ENCODE measurements at places on chromosomes 6 and 20.

DNA sequence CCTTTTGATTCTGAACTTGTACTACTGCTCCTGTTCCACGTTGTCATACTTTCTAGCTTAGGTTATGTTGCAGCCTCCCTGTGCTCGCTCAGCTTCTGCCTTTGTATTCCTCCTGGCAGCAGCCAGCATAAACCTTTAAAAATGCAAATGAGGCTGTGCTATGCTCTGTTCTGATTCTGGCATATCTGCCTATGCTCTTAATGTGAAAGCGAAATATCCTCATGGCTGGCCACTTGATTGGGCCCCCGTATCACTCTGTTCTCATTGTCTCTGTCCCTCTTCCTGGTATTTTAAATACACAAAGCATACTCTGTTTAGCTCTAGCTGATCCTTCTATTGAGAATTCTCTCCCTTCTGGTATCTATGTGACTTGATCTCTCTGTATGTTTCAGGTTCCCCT is 139.0 kb downstream of the JARID2 start:
- no peak overlapping the region for H3K4me3 ChIP-seq
- DNase-seq: no peak
- H3K27me3 ChIP-seq: no peaks in the 10 kb centered on the region
- H3K27ac ChIP-seq: no peak overlapping the region

GRCh38 chr6:150695652-150696051 is 96.0 kb downstream of the PLEKHG1 start:
- no peaks in the 10 kb centered on the region for H3K36me3 ChIP-seq
- H3K4me3 ChIP-seq: no peak overlapping the region
- H3K4me1 ChIP-seq: peaks cover 5% of the 10 kb centered on the region
- no peak for DNase-seq

GRCh38 chr6:138035070-138035469 is 72.1 kb downstream of the PERP start:
- DNase-seq: no peak
- no peaks in the 10 kb centered on the region for H3K36me3 ChIP-seq
- no peak overlapping the region for H3K4me3 ChIP-seq
- H3K4me1 ChIP-seq: no peaks in the 10 kb centered on the region

GRCh38 chr20:22652681-22653588 is 68.6 kb upstream of the FOXA2 start:
- no peaks in the 10 kb centered on the region for H3K4me1 ChIP-seq
- no peak overlapping the region for H3K27ac ChIP-seq
- no peak for DNase-seq
- H3K4me3 ChIP-seq: no peak overlapping the region

DNA sequence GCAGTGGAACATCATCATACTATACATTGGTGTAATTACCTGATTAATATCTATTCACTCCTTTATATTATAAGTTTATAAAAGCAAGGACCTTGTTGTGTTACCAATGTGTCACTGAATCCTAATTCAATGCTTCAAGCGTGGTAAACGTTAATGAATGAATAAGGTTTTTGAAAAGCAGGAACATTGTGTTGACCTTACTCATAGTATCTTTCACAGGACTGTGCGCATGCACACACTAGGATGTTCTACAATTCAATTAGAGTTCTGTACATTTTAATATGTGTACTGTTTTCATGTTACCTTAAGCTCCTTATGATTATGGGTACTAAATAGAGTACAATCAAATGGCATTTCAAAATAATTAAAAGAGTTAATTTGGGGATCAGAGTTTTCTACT is 578.5 kb downstream of the BMP2 start:
- H3K36me3 ChIP-seq: no peaks in the 10 kb centered on the region
- no peak overlapping the region for H3K27ac ChIP-seq
- H3K4me1 ChIP-seq: no peaks in the 10 kb centered on the region
- H3K4me3 ChIP-seq: no peak overlapping the region

DNA sequence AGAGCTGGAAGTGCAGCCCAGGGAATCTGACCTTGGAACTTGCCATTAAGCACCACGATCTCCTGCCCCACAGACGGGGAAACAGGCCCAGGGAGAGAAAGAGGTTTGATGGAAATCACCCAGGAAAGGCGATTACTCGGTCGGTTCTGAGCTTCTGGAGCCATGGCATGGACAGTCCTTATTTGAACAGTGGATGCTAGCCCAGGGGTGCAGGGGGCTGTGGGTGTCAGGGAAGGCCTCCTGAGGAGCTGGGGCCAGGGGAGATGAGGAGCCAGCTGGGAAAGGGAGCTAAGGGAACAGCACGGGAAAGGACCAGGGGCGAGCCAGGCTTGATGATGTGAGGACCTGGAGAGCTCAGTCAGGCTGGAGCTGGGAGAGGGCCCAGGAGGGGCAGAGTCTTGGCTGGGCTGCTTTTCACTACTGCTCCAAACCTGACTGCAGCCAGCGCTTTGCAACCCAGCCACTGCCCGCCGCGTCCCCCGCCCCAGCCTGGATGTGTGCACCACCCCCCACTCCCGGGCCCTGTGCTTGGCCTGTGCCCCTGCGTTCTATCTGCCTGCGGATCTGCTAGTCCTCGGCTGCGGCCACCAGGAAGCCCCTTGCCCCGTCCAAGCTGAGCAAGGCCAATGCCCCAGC is 17.8 kb downstream of the SUN5 start:
- H3K4me3 ChIP-seq: no peak overlapping the region
- H3K27ac ChIP-seq: no peak overlapping the region
- DNase-seq: no peak
- no peaks in the 10 kb centered on the region for H3K27me3 ChIP-seq
- H3K4me1 ChIP-seq: no peaks in the 10 kb centered on the region

All from ovary (tissue), 10 donors.